MV-4-11 (cell line): ENCODE measurements at places on chromosomes 3 and 15.

DNA sequence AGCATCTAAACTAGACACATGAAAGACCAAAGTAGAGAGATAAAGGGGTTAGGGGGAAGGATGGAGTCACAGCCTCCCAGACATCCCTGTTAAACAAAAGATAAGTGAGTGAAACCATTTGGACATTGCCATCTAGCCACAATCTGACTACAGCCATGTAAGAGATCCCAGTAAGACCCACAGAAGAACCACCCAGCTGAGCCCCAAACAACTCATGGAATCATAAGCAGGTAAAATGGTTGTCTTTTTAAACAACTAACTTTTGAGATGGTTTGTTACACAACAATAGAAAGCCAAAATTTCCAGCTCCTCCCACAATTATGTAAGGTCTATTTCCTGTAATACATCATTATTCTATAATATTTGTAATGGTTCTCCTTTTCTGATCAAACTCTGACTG, 437.5 kb downstream of the IGSF11 start:
- DNase-seq = no peak

DNA sequence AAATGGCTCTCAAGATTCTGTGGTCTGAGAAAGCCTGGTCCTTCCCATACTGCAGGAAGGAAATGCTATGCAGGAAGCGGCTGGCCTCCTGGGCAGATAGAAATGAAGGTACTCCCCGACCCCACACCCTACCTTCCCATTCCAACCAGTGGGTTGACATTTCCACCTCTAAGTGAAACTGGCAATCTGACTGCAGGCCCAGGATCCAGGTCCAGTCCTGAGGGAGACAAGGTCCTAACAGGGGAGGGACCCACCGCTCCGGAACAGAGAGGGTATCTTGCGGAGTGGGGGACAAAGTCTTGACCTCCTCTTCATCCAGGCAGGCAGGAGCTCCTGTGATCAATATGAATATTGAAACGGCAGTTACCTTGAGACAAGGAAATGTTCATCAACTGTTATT, 6.6 kb upstream of the LOXL1 start:
- no peak for DNase-seq

GRCh38 chr15:89674526-89674925, 4.6 kb downstream of the PLIN1 start:
- DNase-seq = no peak

GRCh38 chr3:150210461-150211110, 197.5 kb upstream of the TSC22D2 start:
- no peak for DNase-seq

GRCh38 chr3:57928511-57928910, 79.7 kb upstream of the FLNB start:
- no peak for DNase-seq

DNA sequence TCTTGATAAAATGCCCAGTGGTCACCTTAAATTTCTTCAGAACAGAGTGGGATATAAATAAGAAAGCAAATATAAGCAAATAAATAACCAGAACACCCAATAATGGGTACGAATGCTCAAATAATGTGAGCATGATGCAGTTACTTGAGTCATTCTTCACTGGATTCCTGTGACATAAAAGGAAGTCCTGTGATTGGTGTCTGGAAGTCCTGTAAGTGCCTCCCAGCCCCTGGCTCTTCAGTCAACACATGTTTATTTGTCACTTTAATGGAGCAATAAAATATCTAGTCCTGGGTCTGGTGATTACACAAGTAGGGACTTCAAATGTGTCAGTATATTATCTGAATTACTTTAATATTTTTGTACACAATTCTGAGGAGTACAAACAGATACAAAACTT, 30.4 kb downstream of the TMEM212 start:
- no peak for DNase-seq

DNA sequence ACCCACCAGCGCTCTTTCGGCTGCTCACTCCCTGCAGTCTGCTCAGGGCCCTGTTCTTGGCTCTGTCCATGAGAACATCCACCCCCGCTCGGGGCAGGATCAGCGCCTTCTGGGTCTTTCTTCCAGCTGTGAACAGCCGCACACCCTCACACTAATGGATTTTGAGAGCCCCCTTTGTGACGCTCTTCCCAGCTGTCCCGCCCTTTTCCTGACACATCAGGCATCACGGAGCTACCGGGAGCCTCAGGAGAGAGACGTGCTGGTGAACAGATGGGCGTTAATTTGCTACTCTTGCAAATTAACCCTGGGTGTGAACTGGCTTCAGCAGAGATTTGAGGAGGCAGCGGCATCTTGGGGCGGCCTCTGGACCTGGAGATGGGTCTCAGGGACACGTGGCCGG, 113.0 kb downstream of the TMEM266 start:
- DNase-seq = no peak

DNA sequence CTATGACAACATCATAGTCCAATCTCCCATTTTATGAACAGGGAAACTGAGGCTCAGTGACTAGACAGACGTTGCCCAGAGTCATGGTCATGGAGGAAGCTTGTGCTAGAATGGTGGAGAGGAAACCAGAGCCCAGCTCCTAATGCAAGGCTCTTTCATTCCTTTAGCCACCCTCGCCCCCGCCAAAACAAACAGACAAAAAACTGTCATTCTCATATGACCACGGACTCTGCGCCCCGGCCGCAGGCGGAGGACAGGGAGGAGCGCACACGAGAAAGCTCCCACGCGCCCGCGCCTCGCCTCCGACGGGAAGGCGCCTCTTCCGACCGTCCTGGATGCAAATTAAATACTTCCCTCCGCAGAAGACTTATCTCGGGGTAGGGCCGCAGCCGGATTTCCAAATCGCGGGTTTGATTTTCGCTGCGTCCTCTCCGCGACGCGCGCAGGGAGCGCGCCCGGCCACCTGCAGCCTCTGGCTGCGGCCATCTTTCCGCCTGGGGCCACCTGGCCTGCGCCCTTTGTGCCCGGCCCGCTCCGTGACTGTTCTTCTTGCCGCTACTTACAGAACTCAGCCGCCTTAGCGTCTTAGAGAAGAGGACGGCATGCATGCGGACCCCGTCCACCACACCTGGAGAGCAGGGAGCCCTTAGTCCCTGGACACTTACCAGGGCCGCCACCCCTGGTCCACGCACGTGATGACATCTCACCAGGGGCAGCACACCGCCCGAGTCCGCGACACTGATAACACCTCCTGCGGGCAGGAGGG, 670 bp upstream of the ATP13A3 start:
- peak; percentile 65 for DNase-seq

GRCh38 chr3:107943786-107944523, 146.9 kb downstream of the CD47 start:
- peak; percentile 90 for DNase-seq

- peak; percentile 57 for DNase-seq
Measured at GRCh38 chr3:151556596-151556995, 95.7 kb upstream of the IGSF10 start.

GRCh38 chr3:184320104-184320445, 5.7 kb downstream of the EIF4G1 start:
- peak; percentile 82 for DNase-seq

GRCh38 chr15:40282869-40283614, at the start of gene ANKRD63:
Gene ANKRD63, minus strand, starts transcription at chr15:40283064. Its CDS starts 478 bp downstream, at chr15:40282586.
- no peak for DNase-seq

GRCh38 chr3:54042259-54042823, 80.0 kb upstream of the CACNA2D3 start:
- DNase-seq = no peak

DNA sequence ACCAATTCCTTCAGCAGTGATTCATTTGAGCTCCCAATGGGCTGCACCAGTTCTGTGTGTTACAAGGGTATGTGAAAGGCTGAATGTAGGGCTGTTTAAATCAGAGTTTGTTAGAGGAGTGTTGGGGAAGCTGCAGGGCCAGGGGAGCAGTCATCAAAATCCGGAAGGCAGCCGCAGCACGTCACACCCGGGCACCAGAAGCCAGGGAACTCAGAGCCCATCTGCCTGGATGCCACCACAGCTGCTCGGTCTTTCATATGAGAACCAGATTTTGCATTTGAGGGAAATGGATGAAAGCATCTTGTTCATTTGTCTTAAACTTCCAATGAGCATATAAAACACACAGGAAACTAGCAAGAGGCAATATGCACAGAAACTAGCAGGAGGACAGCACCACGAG, 24.2 kb upstream of the NEO1 start:
- no peak for DNase-seq

- peak; percentile 46 for DNase-seq
Measured at GRCh38 chr3:151356794-151357462, 27.6 kb upstream of the P2RY13 start.

GRCh38 chr15:39331584-39331983, 249.3 kb upstream of the THBS1 start:
- no peak for DNase-seq

GRCh38 chr3:105422645-105423044, 55.9 kb downstream of the ALCAM start:
- no peak for DNase-seq

DNA sequence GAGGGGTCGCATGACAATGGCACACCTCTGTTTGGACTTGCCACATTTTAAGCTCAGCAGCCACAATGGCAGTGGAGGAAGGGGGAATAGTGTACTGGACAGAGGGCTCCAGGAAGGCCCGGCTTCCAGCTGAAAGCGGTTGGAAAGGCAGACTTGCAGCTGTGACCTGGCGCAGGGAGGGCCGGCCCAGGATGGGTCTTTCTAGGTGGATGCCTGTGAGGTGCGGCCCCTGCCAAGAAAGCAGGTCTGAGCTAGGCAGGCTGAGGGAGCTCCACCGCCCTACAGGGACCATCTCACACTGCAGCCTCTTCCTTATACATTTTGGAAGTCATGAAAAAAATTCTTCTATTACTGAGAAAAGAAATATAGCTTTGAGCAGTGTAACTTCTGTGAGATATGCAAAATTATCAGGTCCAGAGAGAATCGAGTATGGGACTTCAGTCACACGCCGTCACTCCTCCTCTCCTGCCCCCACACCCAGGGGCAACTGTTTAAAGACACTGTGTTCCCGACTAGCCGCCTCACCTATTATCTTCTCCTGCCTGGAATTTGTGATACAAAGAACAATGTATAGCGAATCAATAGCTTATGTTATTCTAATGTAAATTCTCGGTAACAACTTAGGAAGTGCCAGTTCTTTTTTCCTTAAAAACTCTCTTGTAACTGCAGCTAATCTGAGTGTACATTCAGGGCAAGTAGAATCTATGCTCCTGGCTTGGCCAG, 331.0 kb downstream of the OCA2 start:
- DNase-seq = no peak

GRCh38 chr15:82875411-82876003, 66.1 kb downstream of the WHAMM start:
- DNase-seq = no peak

DNA sequence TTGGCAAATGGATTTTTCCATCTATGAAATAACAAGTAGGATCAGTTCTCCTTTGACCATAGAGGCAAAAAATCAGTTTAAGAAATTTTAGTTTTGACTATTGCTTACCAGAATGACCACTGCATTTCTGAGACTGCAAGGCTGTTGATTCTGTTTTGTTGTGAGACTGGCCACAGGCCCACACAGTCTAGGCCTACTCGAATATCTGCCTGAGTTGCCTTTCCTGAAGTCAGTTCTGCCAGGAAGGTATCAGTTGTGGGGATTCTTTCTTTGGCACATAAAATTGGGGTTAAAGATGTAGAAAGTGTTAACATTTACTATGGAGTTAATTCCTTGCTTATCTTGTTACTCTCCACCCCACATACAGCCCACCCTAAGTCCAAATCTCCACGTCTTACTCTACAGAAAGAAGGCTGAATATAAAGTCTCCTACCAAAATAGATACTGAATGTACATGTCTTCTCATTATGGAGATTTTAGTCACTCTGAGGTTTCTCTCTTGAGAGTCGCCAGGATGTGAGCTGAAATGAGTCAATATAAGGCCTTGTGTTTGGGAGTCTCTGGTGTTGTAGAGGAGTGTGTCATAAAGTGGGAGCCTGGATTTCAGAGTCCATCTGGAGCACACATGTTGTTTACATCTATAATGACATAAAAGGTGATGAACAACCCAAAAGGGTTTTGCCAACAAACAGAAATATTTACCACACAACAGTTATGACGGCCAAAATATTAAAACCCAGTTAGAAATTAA, 45.0 kb upstream of the WWTR1 start:
- no peak for DNase-seq

DNA sequence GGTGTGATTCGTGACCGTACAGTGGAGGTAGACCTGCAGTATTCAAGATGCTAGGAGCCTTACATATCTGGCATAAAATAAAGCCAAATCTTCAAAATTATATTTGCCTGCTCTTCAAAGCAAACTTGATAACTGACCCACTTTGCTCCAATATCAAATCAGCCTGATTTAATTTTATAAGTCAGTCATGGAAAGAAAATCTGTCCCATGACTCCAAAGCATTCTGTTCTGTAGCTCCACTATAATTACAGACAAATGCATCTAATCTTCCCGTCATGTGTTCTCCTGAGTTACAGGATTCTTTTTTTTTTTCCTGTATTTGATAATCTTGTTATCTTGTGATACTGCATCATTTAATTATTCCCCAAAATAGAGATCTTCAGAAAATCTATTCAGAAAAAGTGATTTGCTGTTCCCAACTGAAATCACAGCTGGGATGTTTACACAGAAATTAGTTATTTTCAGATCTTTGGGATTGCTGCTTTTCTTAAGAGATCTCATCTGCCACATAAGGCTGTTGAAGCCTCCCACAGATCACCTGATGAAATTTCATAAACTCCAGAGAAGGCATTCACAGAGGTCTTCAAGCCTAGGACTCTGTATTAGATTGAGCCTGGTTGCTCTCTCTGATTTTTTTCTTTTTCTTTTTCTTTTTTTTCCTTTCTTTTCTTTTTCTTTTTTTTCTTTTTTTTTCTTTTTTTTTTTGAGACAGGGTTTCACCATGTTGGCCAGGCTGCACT, 27.2 kb downstream of the TIMP4 start:
- no peak for DNase-seq

DNA sequence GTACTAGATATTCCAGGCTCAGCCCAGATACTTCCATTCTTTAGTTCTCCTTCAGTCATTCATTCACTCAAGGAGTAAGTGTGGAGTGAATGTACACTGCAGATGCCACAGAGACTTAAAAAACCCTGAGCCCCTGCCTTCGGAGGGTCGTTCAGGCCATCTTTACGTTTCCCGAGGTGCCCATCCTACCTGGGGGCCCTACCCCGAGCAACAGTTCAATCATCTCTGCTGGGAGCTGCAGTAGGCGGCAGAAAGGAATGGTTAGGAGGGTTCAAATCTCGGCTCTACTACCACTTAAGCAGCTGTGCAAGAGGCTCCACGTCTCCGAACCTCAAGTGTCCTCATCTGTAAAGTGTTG, 613 bp downstream of the SEC13 start:
- DNase-seq = no peak
